RPMI7951 (cell line): ENCODE measurements at places on chromosomes 3 and 15. TPM values are rescaled to one million over a fixed set of nuclear protein-coding genes. Genes with fewer than 3 reads are reported as not detected.

GRCh38 chr15:55695432-55695831 is 47.5 kb downstream of the PRTG start:
- no peak for DNase-seq

DNA sequence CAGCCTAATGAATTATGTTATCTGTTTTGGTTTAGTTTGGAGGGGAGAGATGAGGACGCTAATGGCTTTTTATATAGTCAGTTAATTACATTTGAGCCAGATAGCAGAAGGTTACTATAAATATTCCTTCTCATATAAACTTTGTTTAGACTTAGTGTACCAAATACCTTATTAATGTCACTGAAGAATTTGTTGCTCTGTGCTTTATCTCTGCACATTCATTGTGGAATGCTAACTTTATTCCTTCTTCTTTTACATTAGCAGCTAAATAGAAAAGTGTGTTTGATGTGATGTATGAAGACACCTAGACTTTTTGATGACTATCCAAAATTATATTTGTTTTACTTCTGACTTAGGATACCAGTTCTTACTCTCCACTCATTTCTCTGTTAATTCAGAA is 105.2 kb downstream of the EPHA3 start:
- DNase-seq, result no peak

GRCh38 chr3:16840101-16840424 is 44.7 kb upstream of the PLCL2 start:
- no peak for DNase-seq

Gene ZNF621
- total RNA-seq, result 10.8 and 11.0 TPM in 2 replicates

Gene ACTC1
- not detected in 2 replicates for total RNA-seq

GRCh38 chr15:66004618-66005262 is 135.4 kb downstream of the RAB11A start:
- DNase-seq, result peak; percentile 45

GRCh38 chr3:127723011-127723567 is 50.3 kb downstream of the ABTB1 start:
- no peak for DNase-seq

Gene CAPN7
- 27.8 and 28.2 TPM in 2 replicates for total RNA-seq

DNA sequence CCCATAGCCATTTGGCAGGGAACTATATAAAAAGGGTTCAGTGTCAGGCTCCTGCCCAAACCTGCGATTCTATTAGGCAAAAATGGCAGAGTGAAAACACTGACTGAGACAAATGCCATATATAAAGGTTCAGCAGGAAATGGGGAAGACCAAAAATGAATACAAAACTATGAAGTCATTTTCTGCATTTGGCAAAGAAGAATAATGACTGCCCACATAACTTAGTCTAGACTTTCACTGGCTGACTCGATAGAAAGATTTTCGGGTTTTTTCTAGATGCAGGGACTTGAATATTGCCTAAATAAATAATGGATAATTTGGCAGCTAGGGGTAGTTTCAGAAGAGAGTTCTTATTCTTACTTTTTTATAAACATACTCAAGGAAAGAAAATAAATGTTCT is 178.0 kb downstream of the TPRG1 start:
- no peak for DNase-seq

- DNase-seq, result peak; percentile 46
Observed at GRCh38 chr15:66498501-66499386, 1.2 kb upstream of the SNAPC5 start.
